Stomach (tissue), 19 donors: ENCODE measurements at places on chromosomes 11 and 22. TPM values are rescaled to one million over a fixed set of nuclear protein-coding genes. Genes with fewer than 3 reads are reported as not detected.

- peak; percentile 60 for DNase-seq
These were observed 9.2 kb upstream of the FAM83F start for GRCh38 chr22:39985383-39986035.

GRCh38 chr11:63811522-63811921 is 1.7 kb upstream of the SPINDOC start:
- DNase-seq, result no peak

DNA sequence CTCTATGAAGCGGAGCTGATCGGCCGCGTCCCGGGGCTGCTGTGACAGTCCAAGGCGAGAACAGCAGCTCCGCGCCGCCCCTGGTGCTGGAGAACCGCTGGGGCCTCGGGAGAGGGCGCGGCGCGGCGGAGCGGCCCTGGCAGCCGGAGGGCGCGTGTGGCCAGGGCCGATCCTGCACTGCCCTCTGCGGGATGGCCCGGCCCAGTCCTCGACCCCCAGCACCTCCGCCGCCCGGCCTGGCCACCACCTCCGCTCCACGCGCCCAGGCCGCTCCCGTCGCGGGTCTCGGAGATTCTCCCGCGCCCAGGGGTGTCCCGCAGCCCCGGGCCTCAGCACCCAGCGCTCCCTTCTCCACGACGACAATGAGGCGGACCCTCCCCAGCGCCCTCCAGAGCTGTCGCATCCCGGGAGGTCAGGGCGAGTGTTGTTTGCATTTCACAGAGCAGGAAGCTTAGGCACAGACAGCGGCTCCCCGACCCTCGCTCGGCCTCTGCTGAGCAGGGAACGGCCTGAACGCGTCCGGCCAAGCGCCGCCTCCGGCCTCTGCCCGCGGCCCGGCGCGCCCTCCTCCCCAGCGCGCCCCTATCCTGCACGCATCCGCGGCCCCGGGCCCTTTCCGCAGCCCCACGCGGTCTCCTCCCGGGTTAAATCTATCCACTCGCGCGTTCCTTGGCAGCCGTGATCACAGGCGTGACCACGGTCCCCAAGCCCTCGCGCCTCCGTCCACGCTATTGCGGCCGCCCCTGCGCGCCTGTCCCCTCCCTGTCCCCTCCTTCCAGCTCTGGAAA is 109.7 kb downstream of the WNT7B start:
- DNase-seq, result peak; percentile 23

GRCh38 chr11:134331354-134332188 is at the start of gene GLB1L2:
TSS of gene GLB1L2 (plus strand) at chr11:134331988. CDS start at chr11:134332062, 74 bp downstream.
- peak; percentile 89 for DNase-seq

- DNase-seq, result no peak
These were observed 152.8 kb upstream of the NTM start for GRCh38 chr11:131217313-131218310.

- DNase-seq, result no peak
These were observed 626 bp downstream of the FLRT1 start for GRCh38 chr11:64036087-64037026.

The MS4A5 gene
- polyA plus RNA-seq, result not detected

The C1QTNF6 gene
- polyA plus RNA-seq, result 4.1 TPM
